ENCODE measurements at places on chromosomes 2 and 18. TPM values are rescaled to one million over a fixed set of nuclear protein-coding genes. Genes with fewer than 3 reads are reported as not detected.

GALR1 gene
- total RNA-seq, result not detected

IL1F10 gene
- total RNA-seq, result not detected

ID2 gene
- total RNA-seq, result 213 TPM

KCNJ13 gene
- total RNA-seq, result not detected

FAM110C gene
- total RNA-seq, result 0.51 TPM

PRPF40A gene
- 145 TPM for total RNA-seq

FEV gene
- not detected for total RNA-seq

CENPA gene
- total RNA-seq, result 38.0 TPM

BCL11A gene
- 0.57 TPM for total RNA-seq

REG3G gene
- total RNA-seq, result not detected

HAAO gene
- total RNA-seq, result 1.2 TPM

DSC2 gene
- 0.05 TPM for total RNA-seq

GRCh38 chr2:150388289-150388625 is 99.2 kb downstream of the RND3 start:
- DNase-seq, result no peak

DNA sequence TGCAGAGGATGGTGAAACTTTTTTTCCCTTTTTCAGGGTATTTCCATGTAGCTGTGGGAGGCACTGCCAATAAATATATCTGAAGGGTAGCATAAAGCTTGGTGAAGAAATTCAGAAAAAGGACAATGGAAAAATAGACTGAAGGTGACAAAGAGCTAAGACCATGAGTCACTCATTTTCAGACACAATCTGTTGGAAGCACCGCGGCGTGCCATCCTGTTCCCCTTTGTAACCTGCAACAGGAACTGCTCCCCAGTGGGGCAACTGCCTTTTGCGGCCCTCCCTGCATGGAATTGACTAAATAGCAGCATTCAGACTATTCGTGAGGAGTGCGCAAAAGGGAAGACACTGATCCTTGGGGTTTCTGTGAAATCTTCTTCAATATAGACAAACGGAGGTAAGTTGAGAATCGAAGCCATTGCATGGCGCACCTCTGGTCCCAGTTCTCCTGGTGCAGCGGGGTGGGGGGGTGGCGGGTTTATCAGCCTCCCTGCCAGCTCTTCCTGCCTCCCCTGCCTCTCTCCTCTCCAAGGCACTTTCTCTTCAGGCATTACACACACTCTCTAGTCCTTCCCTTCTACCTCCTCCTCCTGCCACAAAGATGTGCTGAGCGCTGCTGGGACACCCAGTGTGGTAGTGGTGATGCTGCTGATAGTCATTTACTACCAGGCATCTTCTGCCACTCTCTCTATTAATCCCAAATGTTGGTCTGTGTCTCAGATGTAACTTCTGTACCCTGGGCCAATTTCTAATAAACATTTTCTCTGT is 126.2 kb upstream of the TMEM200C start:
- no peak for DNase-seq

- DNase-seq, result no peak
These were observed 328.5 kb downstream of the FIGN start for GRCh38 chr2:163407296-163407695.

DNA sequence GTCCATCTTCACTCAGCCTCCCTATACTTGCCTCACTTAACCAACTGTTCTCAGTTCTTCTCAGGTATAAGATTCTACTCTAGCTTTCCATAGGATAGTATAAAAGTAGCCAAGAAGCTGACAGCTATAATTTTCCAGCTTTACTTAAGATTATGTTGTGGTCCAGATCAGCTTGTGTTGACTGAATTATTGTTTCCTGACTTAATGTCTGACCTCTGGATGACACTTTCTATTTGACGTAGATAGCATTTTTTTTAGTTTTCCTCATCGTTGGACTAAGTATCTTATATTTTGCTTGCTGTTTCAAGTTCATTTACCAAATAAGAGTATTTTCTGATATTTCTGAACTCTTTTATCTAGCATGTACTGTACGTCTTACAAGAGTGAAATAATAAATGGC is 1272.5 kb upstream of the CDH2 start:
- no peak for DNase-seq

DNA sequence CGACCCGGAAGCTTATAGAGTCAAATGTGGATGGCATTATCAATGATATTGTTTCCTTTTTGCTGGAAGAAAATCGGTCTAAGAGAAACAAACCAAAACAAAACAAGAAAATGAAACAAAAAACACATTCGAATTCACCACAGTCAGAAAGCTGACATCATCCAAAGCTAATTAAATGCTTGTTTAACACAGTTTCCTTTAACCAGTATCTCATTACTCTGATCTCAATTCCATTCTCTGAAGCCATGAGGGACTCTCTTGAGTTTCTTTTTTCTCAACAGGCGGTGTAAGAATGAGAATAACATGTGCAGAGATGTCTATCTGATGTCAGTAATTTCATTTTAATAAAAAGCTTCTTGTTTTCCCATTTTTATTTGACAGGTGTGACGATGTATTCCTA is 1448.3 kb upstream of the DDX18 start:
- no peak for DNase-seq

GRCh38 chr2:126359494-126359893 is 296.5 kb upstream of the GYPC start:
- no peak for DNase-seq

DNA sequence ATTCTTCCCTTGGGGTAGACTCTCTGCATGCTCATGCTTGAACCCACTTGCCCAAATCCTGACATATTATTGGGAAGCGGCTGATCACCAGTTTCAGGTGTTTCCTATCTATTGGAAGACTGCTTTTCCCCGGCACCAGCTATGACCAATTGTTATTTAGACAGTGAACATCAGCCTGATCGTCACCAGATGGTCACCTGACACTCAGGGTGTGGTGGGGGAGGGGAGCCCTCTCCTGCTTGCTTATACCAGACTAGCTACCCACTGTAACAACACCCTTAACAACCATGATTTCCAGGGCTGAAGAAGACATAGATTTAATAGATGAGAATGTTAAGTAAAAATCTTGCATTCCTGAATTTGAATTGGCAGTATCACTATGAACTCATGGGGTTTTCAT is 44.3 kb downstream of the RBM43 start:
- DNase-seq, result no peak

GRCh38 chr2:201685156-201685555 is 13.3 kb downstream of the MPP4 start:
- DNase-seq, result no peak

GRCh38 chr2:233112776-233113452 is 52.8 kb downstream of the INPP5D start:
- no peak for DNase-seq

DNA sequence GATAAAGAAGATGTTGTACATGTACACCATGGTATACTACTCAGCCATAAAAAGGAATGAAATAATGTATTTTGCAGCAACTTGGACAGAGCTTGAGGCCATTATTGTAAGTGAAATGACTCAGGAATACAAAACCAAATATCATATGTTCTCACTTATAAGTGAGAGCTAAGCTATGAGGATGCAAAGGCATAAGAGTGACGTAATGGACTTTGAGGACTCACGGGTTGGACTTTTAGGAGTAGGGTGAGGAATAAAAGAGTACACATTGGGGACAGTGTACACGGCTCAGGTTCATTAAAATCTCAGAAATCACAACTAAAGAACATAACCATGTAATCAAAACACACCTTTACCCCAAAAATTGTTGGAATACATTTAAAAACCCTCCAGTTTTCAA is 206.4 kb downstream of the RIT2 start:
- no peak for DNase-seq

DNA sequence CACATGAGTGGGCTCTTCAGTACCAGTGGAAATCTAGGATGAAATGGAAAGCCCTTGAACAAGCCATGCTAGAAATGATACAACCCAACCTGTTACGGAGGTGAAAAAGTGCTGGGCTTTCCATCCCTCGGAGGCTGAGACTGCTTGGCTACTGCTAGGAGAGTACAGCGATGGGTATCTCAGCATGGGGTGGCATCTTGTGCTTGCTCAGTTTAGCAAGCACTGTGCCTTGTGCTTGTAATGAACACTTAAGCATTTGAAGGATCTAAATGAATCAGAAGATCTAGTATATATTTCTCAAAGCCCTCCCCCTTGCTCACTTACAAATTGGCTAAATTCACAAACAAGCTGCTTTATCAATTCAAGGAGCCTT is 44.3 kb upstream of the EHBP1 start:
- no peak for DNase-seq

DNA sequence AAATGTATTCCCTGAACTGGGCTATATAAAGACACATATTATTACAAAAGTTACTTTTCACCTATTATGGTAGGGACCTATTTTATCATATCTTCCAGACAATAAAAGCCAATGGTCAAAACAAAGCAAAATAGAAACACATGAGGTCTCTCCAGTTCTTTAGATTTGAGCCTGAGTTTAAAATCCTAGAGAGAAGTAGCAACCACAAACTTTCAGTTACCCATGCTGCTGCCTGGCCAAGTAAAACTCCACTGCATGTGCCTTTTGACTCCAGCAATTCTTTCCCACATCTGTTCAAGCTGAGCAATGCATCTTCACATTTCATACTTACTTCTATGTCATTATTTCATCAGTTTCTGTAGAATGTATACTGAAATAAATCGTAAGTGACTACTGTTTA is 405.3 kb downstream of the STK39 start:
- no peak for DNase-seq

DNA sequence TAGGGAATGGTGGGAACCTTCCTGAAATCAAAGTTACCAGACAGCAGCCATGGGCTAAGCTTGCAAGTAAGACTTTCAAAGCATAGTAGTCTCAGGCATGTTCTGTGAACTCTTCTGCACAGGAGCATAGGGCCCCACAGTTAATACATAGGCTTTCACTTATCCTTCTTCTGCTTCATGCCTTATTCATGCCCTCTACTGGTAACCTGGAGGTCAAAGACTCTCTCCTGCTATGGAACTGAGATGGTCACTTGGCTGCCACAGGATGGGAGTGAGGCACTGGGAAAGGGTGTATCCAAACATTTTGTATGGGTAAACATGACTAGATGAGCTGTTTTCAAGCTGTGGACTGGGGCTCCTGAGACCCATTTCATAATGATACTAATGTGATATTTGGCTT is 49.1 kb upstream of the ZNF638 start:
- no peak for DNase-seq

DNA sequence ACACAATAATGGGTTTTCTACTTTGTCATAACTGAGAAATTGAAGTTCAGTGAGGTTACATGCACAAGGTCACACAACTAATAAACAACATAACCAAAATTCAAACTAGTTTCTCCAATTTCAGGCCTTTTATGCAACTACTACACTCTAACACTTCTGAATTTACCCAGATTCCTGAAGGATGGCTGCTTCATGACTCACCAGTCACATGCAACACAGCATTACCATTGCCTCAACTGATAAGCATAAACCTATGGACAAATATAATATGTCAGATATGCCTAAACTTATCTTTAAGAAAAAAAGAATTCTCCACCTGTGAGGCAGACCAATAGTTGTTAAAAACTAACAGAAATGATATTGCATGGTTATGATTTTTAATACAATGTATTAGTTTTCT is 586.5 kb upstream of the SLC8A1 start:
- no peak for DNase-seq

GRCh38 chr18:9234528-9234927 is 97.9 kb downstream of the ANKRD12 start:
- no peak for DNase-seq

DNA sequence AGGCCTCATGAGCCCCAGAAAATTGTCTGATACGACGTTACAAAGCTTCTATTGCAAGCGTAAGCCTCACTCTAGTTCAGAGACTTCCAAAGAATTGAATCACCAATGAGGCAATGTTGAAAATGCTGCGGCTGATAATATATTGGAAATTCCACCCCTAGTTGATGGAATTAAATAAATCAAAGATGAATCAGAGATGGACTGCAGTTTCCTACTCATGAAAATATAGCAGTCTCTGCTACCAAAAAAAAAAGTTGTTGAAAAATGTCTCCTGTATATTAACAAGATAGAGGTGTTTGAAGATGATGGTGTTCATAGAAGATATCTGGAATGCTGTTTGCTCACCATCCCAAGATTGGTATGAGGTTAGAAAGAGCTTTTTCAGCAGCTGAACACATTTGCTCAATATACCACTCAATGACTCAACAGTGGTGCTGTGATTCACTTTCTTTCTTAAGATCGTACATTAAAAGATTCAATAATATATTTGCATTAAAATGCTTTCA is 99.8 kb upstream of the ARHGAP28 start:
- no peak for DNase-seq

GRCh38 chr2:42361728-42362283 is 789 bp upstream of the COX7A2L start:
- DNase-seq, result no peak

GRCh38 chr2:100233061-100233460 is 89.2 kb downstream of the LONRF2 start:
- no peak for DNase-seq

DNA sequence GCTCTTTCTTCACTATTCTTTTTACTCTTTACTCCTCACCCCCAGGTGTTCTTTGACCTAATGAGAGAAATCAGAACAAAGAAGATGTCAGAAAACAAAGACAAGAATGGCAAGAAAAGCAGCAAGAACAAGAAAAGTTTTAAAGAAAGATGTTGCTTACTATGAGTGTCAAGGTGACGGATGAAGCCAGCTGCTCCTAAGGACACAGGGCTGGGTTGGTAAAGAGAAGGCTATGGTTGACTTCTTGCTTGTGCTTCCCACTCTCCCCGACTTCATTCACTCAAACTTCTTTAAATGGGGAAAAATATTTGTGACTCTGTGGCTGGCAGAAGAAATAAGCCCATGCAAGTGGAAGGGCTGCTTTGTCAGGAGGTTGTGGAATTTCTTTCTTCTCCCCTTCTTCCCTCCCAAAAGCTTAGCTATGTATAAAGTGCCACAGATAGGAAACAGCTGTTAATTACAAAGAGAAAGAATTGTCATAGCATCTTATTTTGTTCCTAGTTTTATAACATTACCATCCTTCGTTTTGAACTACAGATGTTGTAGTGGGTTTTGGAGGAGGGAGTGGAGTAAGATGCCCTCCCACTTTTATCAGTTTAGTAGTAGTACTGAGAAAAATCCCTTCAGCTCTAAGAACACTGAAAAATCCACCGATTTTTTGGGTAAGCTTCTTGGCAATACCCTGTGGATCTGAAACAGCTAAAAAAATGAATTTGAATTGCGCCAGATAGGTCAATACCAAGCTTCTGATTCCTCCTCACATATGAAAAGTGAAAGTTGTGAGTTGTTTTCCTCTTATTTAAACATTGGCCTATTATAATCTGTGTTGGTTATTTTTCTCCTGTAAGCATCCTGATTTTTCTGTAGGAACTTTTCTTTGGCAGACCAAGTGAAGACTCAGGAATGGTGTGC is 40.7 kb downstream of the RALB start:
- no peak for DNase-seq
